CD4-positive, alpha-beta T cell treated with Interleukin-17A for 1 hour (primary cell): ENCODE measurements at places on chromosomes 2 and 18.

- no peak for DNase-seq
These were observed 77.3 kb downstream of the POLE4 start for GRCh38 chr2:75035444-75036353.

GRCh38 chr2:86249579-86250391 is 50.5 kb downstream of the MRPL35 start:
- no peak for DNase-seq

GRCh38 chr2:226717719-226718118 is 81.9 kb downstream of the IRS1 start:
- no peak for DNase-seq

DNA sequence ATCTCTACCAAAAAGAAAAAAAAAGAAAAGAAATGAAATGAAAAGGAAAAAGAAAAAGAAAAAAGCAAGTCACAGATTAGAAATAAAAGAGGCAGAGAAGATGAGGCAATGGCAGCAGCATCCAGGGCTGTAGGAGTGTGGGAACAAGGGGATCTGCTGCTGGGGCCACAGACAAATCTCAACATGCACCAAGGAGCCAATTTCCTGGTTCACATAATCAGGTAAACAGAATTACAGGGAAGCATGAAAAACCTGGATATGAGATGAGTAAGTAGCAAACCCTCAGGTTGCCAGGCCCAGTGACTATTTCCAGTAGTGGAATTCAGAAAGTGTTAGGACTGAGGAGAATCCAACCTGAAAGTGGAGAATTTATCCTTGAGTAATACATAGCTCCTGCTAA is 77.4 kb upstream of the ARHGAP28 start:
- no peak for DNase-seq

DNA sequence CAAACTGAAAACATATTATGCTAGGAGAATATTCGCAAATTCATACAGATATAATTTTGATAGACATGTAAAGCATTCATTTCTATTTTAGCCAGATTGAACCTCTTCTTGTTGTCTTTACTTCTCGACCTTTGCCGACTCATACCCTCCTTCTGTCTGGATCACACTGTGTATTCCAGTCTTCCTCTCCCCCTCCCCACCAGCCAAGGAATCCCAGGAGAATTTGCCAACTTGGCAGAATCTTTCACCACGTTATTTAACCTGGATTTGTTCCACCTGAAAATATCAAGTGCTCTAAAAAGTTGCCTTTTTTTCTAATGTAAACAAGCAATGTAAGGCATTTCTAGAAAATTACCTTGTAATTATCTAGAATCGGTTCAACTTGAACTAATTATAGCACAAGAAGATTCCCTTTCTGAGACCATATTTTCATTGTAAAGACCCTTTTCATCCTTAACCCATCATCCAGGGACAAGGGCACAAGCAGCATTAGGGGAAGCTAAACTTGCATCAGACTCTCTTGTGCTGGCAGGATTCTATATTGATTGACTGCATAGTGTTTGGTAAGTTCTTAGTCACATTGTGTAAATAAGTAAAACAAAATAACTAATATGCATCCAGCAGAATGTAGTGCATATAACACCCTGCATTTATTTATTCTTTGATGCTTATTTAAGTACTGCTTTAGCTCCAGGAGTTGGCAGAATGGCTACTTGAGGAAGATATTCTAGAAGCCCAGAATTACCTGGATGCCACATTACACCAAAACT is 1328.7 kb upstream of the NXPH2 start:
- DNase-seq: no peak

GRCh38 chr18:35431374-35431741 is 54.2 kb upstream of the ZNF396 start:
- no peak for DNase-seq

DNA sequence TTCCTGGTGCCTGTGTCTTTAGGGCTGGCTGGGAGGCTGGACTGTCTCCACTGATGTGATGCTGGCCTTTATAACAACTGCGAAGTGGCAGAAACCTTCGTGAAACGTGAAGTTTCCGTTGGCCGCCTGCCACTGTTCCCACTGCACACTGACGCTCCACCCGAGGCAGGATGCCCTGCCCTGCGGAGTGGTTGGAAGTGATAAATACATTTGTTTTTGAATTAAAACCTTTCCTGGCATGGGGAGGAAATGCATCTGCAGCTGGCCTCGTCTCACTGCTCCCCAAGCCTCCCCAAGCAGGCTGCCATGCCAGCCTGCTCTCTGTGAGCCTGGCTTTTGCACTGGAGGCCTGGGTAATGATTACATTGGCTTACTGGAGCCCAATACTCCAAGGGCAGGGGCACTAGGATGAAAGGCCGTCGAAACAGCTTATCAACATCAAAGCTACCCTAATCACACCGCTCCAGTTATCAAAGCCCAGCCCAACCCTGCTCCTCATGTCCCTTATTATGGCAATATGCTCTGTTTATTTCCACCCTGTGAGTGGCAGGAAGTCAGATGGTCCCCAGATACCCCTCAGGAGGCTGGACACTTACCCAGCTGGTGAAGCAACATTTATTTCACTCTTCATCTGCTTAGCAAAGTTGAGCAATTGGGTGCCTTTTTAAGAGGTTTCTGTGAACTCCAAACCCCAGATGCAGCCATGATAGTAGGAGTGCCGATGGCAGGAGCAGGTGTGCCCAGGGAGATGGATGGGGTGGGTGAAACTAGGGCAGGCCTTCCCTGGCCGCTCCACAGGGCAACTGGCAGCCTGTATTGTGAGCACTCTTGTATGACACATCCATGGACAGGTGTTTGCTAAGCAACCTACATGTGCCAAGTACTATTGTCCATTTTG is 97.4 kb upstream of the ITGA6 start:
- no peak for DNase-seq

GRCh38 chr2:113784823-113785744 is 28.6 kb upstream of the SLC35F5 start:
- DNase-seq: no peak
